ENCODE measurements at places on chromosomes 7 and 10.

- no peak for DNase-seq
These were observed 135.0 kb upstream of the INHBA start for GRCh38 chr7:41837916-41838315.

DNA sequence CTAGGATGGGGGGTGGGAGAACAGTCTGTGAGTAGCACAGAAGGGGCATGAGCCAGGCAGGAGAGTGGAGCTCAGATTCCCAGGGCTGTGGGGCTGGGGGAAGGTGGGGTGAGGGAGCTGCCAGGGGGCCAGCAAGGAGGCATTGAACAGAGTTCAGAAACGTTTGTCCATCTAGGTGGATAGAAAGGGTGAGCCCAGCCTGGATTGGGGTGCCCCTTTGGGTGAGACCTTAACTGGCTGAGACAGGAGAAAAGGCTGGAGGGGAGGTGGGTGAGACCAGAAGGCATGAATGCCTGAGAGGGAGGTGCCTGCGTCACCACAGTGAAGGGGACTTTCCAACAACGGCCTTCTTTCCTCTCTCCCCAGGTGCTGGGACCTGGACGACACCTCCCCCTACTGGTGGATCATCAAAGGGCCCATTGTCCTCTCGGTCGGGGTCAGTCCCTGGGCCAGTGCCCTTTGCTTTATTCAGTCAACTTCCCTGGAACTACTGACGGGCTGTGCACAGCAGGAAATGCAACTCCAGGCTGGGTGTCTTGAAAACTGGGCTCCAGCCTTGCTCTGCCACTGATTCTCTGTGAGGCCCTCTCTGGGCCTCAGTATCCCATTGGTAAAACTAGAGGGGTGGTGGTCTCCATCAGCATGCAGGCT, 11.0 kb downstream of the GHRHR start:
- DNase-seq: peak; percentile 55

GRCh38 chr10:71696628-71697326, 22.8 kb downstream of the C10orf105 start:
- peak; percentile 67 for DNase-seq

DNA sequence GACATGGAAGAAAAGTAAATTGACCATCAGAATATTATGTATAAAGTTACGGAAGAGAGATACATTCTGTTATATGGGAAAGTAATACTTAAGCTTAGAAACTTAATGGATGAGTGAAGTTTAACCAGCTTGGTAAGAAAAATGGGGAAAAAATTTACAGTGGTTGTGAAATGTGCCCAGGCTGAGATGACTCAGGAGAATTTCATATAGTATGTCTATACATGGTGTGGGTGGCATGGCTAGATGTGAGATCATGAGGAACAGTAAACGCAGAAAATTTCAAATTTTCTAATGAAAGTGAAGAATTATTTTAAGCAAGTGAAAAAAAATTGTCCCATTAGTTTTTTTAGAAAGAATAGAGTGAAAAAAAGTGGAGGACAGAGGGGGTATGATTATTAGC, 552.5 kb upstream of the SORCS1 start:
- DNase-seq: no peak

DNA sequence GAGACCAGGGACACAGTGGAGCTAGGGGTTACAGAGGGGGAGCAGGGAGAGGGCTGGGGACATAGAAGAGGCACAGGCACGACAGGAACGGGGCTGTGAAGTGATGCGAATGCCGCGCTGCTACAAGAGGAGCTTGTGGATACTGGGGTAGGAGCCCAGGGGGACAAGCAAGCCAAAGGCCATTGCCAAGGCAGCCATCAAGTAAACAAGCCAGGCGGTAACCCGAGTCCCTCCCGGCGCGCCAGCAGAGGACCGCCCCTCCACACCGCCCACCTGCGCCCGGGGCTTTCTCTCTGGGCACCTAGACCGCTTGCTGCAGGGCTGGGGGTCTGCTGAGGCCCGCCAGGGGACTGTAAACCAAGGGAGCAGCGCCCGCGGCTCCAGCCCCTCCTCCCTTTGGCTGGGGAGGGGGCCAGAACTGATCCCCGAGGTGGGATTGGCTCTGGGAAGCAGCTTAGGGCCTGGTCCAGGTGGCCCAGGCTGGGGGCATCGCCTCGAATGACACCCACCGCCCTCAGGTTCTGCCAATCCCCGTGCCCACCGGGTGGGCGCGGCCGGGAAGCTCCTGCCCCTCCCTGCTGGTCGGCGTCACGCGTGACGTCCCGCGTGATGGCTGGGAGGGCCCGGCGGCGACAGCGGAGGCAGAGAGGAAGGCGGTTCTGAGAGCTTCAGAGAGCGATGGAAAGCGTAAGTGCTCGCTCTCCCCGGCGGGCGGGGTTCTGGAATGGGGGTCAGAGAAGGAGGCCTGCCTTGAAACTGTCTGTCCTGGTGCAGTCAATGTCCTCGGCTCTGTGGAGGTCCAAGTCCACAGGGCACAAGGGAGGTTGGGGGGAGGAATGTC, 982 bp downstream of the SFXN3 start:
- peak; percentile 70 for DNase-seq

DNA sequence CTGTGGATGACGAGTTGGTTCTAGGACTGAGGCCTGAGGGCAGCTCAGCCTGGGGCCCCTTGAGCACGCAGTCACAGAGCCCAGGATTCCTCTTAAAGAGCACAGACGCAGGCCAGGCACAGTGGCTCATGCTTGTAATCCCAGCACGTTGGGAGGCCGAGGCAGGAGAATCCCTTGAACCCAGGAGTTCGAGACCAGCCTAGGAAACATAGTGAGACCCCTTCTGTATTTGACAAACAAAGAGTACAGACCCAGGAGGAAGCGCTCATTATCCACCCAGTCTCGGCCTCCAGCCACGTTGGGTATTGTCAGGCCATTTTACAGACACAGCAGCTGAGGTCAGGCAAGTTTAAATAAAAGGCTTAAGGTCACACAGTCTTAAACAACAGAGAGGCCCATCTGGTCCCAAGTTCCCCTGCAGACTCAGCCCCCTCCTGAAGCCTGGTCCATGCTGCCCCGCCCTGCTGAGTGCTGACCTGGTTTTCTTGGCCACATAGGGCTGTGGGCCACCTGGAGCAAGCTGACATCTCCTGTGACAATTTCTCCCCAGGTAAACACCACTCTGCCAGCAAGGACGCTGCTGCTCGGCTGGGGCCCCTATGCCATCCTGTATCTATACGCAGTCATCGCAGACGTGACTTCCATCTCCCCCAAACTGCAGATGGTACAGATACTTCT, 12.6 kb downstream of the RGR start:
- no peak for DNase-seq

GRCh38 chr7:92053312-92053711, 81.0 kb downstream of the CYP51A1 start:
- no peak for DNase-seq
